ENCODE measurements at places on chromosomes 7 and 10.

GRCh38 chr7:127532736-127533135 lies 52.7 kb downstream of the GCC1 start:
- no peak for DNase-seq

DNA sequence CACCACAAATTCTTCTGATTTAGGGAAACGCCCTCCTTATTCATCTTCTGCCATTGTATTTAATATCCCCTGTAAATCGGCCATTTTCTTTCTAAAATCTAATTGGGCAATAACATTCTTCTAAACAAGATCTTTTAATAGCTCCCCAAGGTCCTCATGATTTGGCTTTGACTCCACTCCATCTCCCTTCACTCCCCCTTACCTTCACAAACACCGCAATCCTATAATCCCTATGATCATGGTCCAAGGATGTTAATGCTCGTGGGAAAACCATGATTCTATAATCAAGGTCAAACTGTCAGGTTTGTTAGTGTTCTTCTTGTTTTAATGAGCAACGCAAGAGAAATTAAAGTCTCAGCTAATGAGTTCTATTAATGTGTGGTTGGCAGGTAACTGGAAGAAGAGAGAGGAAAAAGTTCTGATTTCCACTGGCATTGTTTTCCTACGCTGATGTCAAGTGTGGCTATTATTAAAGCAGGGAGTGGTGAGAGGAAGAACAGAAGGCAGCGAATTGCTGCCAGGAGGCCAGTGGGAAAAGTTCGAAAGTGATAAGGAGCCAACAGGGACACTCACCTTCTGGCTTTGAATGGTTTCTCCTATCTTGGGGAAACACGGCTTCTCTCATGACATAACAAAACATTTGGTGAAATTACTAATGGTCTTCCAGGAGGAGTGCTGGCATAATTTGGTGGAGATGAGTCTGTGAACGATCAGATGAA lies 28.1 kb downstream of the LRRC72 start:
- DNase-seq, result no peak

DNA sequence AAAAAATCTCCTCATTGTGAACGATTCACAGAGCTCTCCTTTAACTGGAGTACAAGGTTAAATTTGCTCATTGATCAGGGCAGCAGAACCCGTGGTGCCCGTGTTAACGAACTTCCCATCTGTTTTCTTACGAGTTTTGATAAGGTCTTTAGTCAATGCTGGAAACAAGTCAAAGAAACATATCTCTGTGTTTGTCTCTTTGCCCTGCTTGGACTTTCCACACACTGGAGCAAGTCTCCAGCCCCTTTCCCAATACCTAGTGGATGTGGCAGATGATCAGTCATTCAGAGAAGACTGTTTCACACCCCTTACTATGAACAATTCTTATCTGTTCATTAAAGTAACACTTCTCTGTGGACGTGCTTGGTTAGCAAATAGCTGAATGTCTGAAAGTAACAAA lies 121.3 kb downstream of the ARID5B start:
- no peak for DNase-seq

GRCh38 chr10:59019603-59020002 lies 156.8 kb upstream of the PHYHIPL start:
- no peak for DNase-seq

DNA sequence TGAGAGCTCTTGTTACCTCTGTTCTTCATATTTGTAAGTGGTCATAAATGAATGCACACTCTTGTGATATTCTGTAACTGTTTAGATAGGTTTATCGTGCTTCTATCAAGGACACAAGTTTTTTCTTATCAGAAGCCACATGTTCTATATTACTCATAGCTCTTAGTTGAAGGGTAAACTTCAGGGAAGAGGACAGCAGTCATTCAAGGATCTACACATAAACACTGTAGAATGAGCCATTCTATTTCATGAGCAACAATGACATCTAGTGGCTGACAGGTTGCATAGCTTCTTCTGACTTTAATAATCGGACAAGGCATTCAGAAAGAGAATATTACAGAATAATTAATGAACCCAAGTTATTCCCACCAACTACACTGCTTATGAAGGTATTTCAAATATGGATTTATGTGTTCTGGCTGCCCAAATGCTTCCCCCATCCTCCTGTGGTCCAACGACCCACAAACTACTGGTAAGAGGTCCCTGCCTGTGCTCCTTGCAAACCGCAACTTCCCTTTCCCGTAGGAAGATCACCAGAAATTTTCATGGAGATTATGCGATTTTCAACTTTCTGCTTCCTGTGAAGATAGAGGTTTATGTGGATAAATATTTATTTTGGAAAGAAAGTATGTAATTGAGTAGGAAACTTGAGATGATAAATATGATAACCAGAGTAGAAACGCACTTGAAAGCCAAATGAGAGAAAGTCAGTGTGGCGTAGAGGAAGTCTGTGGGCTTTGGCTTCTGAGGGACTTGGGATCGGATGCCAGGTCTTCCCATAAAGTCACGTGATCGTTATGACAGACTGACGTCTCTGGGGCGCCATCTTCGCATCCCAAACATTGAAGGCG lies 16.8 kb upstream of the ABCB5 start:
- peak; percentile 53 for DNase-seq

DNA sequence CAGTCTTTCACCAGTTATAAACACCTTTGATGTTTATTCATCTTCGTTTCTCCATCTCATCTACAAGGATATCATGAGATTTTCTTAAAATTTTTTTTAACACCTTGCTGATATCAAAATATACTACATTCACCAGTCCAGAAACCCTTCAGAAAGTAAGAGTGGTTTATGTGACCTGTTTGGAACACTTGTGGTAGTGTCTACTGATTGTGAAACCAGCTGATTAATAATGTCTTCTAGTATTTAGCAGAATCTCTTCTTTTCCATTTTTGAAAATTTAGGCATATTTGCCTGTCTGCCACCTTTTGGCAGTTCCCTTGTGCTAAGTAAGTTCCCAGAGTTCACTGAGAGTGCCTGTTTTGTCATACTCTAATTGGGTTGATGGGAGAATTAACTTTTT lies 18.5 kb downstream of the DLD start:
- no peak for DNase-seq

DNA sequence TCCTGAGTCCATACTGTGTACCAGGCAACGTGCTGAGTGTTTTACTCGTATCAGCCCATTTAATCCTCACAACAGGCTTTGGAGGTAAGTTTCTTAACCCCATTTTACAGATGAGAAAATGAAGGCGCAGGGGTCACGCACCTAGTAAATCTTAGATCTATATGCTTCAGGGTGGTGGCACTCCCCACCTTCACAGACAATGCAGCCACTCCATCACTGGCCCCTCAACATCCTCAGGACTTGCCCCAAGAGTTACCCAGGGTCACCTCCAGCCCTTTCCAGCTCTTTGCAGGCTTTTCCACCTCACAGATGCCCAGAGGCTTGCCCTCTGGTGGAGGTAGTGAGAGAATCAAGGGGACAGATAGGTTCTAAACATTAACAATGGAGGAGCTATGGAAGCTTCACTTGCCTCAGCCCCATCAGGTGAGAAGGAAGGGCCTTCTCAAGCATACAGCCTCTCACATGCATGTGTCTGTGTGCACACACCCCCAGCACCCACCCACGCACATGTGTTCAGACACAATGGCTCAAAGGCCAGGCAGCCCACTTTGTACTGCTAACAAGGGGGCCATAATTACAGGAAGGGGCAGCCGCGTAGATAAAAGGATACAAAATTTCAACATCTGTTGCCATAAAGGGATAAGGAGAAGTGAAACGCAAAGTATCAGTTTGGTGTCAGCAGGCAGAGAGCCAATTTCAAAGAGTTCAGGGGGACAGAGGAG lies 29.1 kb downstream of the DPCD start:
- DNase-seq, result no peak

GRCh38 chr7:158782761-158783401 lies 46.4 kb downstream of the ESYT2 start:
- peak; percentile 82 for DNase-seq

- peak; percentile 26 for DNase-seq
Measured at GRCh38 chr7:10998996-10999757, 25.5 kb downstream of the PHF14 start.

- DNase-seq, result peak; percentile 46
Measured at GRCh38 chr10:90779548-90779947, 78.3 kb downstream of the HTR7 start.

- DNase-seq, result peak; percentile 80
Measured at GRCh38 chr7:44768628-44769371, 20.2 kb downstream of the ZMIZ2 start.

DNA sequence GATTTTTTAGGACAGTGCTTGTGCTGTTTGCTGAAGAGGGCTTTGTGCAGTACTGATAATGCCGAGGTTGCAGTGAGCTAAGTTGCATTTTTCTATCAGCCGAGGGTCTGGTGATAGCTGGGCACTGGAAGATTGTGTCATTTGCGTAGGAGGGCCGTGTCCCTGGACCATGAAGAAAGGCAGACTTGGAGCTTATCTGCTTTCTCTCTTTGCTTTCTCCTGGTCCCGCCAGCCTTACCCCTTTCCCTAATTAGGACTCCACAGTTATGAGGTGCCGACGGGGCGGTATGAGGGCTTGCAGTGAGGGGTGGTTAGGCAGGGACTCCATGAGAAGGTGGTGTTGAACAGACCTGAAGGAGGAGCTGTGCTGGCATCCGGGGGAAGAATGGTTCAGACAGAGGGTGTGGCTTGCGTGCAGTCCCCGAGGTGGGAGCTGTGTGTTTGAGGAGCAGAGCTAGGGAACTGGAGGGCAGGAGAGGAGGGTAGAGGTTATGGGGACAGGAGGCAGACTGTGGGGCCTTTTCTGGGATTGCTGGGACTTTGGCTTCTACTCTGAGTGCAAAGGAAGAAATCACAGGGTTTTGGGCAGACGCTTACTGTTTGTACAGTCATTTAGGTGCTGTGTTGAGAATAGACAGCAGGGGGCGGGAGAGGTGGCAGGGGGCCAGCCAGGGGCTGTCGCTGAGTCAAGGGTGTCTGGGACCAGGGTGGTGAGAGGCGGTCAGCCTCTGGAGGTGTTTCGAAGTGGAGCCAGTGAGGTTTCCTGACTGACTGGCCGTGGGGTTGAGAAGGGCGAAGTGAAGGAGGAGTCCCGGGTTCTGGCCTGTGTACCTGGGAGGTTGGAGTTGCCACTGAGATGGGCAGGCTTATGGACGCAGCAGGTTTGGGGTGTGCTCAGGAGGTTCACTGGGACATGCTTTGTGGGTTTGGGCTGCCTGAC lies 43.4 kb downstream of the PRF1 start:
- DNase-seq, result peak; percentile 97

DNA sequence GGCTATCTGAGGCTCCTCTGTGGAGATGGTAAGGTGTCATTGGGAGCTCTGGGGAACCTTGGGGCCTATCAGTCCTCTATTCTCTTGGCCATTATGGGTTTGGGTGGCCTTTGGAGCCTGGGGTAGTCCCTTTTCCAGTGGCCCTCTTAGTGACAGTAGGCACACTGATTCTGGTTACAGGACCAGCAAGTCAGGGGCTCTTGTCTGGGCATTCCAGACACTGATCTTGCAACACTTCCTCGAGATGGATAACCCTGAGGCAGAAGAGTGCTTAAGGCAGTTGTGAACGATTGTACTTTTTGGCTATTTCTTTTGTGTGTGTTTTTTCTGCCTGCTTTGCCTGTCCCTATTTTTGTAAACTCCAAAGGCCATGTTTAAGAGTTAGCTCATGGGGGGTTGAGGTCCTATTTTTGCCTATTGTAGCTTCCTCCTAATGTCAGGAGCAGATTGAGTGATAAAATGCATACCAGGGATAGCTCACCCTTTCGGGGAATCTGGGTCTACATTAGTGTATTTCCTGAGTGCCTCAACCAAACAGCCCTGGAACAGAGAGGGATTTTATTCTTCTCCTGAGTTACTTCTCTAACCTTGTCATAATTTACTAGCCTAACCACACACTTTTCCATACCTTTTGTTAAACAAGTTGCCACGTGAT lies 61.2 kb downstream of the PRKAR2B start:
- no peak for DNase-seq

- DNase-seq, result no peak
Measured at GRCh38 chr7:112067200-112067599, 139.0 kb downstream of the DOCK4 start.

- DNase-seq, result no peak
Measured at GRCh38 chr7:57181281-57181680, 49.0 kb upstream of the ZNF479 start.

DNA sequence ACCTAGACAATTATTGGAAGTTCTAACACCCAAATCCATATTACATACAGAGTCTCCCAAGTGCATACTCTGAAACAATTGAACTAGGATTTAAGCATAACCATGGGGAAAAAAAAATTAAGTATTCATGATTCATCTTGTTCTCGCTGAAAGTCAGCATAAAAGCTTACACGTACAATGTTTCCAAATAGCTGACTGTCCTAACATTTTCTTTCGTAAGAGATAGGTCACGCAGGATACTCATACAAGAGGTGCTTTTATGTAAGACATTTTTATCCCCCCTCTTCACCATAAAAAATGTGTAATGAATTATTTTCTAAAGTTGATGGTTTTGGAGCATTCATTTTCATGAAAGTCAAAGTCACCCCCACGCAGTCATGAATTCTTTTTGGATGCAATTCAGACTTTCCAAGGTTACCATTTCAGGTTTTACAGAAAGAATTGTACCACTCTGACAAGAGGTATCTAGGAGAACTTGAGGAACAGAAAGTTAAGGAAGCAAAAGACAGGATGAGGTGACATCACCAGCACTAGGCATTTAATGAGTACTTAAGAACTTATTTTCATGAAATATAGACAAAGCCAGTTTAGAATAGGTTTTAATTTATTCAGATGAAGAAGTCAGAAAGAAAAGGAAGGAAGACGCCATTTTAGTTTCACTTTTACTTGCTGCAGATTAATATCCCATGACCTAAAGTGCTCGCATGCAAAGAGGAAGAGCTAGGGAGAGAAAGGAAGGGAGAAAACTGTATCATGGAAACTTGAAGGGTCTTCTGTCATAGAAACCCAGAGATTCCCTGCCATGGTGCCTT lies 55.8 kb downstream of the TMEM26 start:
- peak; percentile 76 for DNase-seq

GRCh38 chr7:14236834-14237233 lies 247.4 kb upstream of the ETV1 start:
- no peak for DNase-seq

DNA sequence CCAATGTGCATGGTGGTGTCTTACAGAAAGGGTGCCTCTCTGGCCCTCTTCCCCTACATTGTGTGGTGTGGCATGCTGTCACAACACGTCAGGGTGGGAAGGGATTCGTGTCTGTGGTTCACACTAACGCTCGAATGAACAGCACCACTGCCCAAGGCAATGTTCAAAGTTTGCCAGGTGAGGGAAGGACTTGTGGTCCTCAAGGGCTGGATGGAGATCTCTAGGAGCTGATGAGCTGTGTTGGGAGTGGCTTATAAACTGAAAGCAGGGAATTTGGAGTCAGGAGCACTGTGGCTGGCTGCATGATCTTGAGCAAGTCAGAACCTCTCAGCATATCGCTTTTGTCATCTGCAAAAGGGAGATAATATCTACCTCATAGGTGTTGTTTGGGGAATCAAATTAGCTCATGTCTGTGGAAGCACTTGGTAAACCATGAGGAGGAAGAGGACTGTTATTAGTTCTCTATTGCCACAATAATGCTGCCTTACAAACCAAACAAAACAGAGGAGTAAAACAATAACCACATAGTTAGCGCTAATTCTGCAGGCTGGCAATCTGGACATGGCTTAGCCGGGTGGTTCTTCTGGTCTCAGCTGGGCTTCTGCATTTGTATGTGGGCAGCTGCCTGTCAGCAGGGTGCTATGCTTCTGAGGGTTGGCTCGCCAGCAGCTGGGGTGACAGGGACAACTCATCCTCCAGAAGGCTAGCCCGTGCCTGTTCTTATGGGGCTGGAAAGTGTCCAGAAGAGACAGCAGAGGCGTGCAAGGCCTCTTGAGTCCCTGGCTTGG lies 22.9 kb upstream of the C10orf105 start:
- no peak for DNase-seq

- DNase-seq, result no peak
Measured at GRCh38 chr7:155917836-155918430, 105.7 kb upstream of the SHH start.
